Activated CD4-positive, alpha-beta T cell treated with anti-CD3 and anti-CD28 coated beads, Interleukin-10, Interleukin-2, amounts not matched to agents 100 ng/mL and 50 ng/mL, durations not matched to agents 16 hours and 8 hours (primary cell): ENCODE measurements at places on chromosomes 13 and 19.

DNA sequence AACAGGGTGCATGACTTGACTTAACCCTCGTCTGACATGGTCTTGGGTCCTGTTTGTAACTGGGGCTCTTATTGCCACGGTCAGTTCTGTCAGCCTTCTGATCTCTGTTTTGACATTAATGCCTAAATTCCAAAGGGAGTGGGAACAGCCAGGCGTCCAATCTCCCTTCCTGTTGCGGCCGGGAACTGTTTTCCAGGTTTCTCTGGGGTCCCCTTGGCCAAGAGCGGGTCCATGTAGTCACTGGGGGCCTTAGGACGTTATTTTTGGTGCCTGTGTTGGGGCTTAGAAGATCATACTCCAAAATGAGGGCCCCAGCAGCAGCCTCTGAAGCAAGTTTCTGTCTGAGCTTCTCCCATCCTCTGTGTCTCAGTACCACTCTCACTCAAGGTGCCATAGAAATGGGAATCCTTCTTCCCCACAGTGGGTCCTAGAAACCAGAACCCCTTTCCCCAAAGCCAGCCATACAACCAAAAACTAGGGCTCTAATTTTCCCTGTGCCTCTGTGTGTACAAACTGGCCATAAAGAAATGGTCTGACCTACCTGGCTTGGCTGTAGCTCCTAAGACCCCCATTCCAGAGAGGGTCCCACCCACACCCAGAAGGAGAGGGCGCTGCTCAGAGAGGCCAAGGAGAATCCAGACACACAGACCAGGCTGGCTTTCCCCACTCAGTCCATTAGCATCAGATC lies 50.4 kb downstream of the C13orf46 start:
- no peak for DNase-seq

DNA sequence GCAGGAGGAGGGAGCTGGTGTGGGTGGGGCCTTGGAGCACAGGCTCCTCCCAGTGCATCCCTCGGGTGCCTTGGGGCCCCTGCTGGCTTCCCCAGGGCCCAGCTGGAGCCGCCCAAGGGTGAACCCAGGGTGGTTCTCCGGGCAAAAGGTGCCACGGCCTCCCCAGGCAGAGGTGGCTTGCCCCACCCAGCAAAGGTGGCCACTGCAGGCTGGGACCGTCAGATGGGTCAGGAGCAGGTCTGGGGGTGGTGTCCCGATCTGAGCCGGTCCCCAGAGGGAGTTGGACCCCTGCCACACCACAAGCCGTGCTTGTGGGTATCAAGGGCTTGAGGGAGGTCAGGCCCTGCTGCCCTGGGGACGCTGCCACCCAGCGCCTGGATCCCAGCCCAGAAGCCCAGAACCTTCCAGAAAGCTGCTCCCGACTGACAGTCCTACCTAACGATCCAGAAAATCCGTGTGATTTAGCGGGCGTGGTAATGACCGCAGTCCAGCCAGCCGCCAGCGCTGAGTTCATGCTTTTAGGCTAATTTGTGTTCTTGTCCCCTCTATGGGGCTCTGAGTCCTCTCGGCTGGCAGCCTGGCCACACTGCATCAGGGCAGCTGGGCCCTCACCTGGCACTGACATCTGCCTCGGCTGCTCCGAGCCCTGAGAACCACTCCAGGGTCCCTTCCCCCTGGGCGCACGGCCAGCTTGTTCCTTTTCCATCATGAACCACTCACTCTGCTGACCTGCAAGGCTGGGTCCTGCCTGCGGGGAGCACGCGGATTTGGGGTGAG lies 5.0 kb upstream of the GRIN3B start:
- DNase-seq = no peak

DNA sequence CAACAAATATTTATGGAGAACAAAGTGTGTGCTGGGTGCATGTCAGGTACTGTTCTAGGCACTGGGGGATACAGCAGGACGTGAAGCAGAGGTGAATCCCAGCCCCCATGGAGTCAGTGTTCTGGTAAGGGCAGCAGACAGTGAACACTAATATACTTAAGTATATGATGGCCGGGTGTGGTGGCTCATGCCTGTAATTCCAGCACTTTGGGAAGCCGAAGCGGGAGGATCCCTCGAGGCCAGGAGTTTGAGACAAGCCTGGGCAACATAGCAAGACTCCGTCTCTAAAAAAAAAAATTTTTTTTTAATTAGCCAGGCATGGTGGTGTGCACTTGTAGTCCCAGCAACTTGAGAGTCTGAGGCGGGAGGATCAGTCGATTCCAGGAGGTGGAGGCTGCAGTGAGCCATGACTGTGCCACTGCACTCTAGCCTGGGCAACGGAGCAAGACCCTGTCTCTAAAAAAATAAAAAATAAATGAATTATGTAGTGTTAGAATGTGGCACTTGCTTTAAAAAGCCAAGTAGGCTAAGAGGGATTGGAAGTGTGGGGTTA lies 22.6 kb downstream of the CHST8 start:
- DNase-seq = no peak

- DNase-seq = no peak
Measured at GRCh38 chr19:49201042-49201441, 43.5 kb downstream of the TRPM4 start.

GRCh38 chr13:113776231-113777125 lies 17.5 kb downstream of the TMEM255B start:
- no peak for DNase-seq

DNA sequence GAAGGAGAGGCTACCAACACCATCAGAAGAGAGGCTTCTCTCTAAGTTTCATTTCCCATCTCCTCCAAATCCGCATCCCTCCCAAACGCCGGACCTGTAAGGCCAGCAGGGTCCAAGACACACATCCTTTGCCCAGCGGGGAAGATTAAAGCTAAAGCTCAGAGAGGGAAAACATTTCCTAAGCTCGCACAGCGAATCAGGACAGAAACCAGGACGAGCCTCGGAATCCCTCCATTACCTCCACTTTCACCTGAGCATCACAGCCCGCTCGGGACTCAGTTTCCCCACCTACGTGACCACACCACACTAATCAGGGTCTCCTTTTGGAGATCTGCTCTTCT lies 711 bp upstream of the FOSB start:
- DNase-seq = no peak

GRCh38 chr13:113852536-113853517 lies 11.0 kb downstream of the GAS6 start:
- no peak for DNase-seq

DNA sequence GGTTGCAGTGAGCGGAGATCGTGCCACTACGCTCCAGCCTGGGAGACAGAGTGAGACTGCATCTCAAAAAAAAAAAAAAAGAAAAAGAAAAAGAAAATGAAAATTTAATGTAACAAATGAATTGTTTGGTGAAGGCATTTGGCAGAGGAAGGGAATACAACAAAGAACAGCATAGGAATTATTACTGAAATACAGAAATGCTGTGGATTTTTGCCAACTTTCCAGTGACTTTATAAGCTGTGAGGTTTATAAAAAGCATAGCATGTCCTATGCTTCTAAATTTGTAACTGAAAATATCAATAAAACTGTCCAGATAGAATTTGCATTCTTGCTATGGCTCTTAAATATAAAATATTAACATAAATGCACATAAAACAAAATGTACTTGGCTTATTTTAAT lies 112.9 kb upstream of the IRS2 start:
- no peak for DNase-seq

- DNase-seq = no peak
Measured at GRCh38 chr19:41848666-41849065, 3.8 kb downstream of the DMRTC2 start.

GRCh38 chr19:28929006-28929405 lies 283.9 kb downstream of the UQCRFS1 start:
- no peak for DNase-seq

GRCh38 chr13:59000770-59001169 lies 1163.0 kb downstream of the DIAPH3 start:
- no peak for DNase-seq

GRCh38 chr13:75739244-75739868 lies 103.2 kb downstream of the LMO7 start:
- DNase-seq = no peak

GRCh38 chr19:36258028-36258875 lies 43.3 kb downstream of the ZNF146 start:
- DNase-seq = no peak

- no peak for DNase-seq
Measured at GRCh38 chr19:46402725-46403124, 10.6 kb downstream of the CCDC8 start.
